ENCODE measurements at places on chromosomes 13 and 19.

GRCh38 chr13:92175330-92175729, 776.9 kb downstream of the GPC5 start:
- no peak for DNase-seq

DNA sequence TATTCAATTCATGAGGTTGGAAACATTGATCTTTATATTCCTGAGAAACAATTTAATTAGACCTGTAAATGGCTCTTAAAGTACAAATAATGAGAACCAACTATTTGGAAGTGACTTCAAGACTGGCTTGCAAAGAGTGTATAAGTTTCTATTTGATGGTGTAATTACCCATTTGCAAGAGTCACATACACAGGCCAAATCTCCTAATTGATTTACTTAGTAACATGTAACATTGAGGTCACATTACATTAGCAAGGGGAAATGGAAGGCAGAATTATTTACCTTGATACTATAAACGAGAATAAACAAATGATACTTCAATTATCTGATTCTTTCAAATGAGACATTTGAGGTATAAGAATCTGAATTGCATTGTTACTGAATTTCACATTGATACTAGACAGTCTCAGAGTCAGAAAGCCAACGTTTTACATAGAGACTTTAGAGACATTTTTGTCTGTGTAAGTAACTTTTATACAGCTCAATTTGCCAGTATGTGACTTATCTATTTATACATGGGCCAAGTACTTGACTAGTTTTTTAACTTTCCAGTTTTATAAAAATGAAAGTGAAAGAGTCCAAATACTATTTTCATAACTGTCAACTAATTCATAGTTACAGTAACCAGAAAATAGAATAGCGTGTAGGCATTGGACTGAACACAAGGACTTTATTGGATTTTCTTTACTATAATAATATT, 95.6 kb upstream of the RFC3 start:
- no peak for DNase-seq

GRCh38 chr19:778910-779653, 18.2 kb upstream of the PTBP1 start:
- DNase-seq: no peak

- no peak for DNase-seq
Measured at GRCh38 chr13:48920730-48921129, 55.0 kb upstream of the FNDC3A start.

DNA sequence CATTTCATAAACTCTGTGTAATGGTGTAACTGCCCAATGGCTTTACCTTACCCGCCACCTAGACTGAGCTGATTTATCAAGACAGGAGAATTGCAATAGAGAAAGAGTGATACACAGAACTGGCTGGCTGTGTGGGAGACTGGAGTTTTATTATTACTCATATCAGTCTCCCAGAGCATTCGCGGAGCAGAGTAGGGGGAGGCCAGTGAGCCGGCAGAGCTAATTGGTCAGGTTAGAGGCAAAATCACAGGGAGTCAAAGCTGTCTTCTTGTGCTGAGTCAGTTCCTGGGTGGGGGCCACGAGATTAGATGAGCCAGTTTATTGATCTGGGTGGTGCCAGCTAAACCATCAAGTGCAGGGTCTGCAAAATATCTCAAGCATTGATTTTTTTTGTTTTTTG, 23.4 kb upstream of the SLITRK1 start:
- DNase-seq: no peak

DNA sequence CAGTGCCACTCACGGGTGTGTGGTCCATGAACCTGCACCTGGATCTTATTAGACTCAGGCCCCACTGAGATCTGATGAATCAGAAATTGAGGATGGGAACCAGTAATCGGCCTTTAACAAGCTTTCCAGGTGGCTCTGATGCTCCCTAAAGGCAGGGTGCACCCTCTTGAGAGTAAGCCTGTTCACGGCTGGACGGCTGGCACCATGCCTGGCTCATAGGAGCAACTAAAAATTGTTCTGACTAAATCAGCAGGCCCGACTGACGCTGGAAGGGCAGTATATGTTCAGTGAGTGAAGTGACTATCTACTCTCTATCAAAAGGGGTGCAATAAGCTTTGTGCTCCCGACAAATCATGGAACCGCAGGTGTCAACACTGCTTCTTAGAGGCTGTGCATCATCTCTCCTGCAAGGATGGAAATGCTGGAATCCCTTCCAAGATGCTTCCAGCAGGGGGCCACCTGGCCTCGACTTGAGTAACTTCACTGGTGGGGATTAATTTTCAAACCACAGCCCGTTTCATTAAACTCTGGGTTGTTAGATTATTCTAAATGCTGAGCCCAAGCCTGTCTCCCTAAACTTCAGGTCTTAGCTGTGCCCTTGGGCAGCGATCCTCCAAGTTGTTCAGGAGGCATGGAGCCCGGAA, 28.4 kb downstream of the TMTC4 start:
- DNase-seq: no peak

DNA sequence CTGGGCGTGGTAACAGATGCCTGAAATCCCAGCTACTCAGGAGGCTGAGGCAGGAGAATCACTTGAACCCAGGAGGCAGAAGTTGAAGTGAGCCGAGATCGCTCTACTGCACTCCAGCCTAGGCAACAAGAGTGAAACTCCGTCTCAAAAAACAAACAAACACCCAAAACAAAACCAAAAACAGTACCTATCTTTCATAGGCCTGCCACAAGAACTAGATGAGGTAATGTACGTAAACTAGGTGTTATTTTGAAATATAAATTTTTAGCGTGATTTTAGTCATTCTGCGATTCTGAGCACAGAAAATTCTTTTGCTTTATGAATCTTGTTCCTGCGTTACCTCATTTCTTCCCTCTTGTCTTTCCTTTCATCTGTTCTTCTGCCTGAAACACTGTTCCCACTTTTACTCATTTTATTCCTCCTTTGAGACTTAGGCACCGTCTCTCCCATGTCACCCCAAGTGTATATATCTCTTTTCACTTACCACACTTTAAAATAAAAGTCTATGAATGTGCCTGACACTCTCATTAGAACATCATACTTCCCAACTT, 238.2 kb upstream of the HTR2A start:
- no peak for DNase-seq

DNA sequence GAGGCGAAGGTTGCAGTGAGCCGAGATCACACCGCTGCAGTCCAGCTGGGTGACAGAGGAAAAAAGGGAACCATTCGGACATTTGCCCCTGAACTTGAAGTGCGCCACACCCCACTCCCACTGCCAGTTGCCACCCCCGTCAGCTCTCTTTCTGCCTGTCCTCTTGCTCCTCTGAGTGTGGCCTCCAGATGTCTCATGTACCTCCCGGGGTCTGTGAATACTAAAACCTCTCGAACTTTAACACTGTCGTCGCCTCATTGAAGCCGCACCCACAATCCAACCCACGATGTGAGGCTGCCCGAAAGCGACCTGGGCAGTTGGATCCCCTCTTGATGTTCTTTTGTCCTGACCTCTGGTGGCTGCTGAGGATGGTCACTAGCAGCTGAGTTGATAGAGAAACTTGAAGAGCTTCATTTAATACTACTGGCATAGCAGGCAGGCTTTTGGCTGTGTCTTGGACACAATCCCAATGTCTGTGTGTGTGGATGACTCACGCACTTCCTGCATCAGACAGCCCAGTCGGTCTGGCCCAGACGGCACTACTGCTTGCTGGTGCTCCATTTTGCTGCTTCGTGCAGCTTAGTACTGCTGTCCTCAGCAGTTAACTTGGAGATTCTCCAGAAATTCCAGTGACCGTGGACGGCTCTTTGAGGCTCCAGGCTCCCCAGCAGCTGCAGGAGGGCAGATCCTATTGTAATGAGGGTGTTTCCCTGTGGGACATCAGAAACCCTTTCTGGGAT, 4.2 kb downstream of the FPR3 start:
- DNase-seq: no peak

GRCh38 chr19:18445262-18445948, 7.5 kb upstream of the ISYNA1 start:
- DNase-seq: no peak

DNA sequence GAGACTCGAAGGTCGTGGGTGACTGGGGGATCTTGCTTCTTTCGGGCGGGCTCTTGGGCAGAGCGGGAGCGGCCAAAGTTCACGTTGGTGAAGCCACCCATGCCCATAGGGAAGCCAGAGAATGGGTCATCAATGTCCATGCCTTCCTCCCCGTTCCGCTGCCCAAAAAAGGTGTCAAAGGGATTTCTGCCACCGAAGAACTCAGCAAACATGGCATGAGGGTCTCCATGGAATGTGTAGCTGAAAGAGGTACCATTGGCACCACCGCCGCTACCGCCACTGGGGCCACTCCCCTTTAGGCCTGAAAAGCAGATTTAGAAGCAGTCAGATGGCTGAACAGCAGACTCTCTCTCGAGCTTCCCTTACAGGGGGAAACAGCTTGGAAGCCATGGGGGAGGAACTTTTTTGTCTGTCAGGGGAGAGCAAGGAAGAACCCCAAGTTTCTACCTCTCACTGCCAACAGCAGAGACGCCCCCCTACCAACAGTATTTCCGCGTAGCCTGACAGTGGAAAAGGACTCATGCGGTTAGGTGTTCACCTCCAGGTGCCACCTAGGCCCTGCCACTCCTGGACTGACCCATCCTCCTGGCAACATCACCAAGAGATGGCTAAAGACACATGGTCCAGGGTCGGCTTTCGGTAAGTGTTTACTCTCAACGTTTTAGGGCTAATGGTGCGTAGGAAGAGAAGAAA, 1.3 kb downstream of the DNAJB1 start:
- DNase-seq: no peak

GRCh38 chr13:107348471-107348870, 780.5 kb upstream of the ARGLU1 start:
- no peak for DNase-seq

DNA sequence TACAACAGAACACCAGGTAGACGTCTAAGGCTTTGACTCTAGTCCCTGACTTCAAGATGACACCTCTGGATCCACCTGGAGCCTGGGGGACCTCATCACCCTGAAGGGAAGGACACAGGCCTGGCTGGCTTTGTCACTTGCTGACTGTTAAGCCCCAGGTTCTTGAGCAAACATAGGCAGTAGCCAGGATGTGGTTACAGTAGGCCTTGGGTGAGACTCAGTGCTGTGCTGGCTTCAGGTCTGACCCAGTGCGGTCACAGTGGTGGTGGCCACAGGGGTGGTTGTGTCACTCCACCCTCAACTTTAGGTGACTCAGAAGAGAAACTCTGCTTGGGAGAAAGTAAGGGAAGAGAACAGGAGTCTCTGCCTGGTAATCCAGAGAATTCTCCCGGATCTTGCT, 497.8 kb downstream of the UQCRFS1 start:
- DNase-seq: no peak

- DNase-seq: no peak
Measured at GRCh38 chr19:34265221-34265650, 10.9 kb downstream of the GARRE1 start.

DNA sequence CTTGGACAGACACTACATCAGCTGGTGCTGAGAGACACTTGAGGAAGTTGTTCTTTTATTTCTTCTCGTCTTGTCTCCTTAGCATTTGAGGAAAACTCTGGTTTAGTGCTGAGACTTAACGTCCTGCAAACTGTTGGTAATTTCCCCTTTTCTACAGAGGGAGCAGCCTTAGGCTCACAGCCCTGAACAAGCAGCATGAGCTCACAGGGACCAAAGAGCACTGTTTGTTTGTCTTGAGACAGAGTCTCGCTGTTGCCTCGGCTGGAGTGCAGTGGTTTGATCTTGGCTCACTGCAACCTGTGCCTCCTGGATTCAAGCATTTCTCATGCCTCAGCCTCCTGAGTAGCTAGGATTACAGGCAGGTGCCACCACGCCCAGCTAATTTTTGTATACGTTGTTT, 5.5 kb downstream of the ZNF805 start:
- no peak for DNase-seq

DNA sequence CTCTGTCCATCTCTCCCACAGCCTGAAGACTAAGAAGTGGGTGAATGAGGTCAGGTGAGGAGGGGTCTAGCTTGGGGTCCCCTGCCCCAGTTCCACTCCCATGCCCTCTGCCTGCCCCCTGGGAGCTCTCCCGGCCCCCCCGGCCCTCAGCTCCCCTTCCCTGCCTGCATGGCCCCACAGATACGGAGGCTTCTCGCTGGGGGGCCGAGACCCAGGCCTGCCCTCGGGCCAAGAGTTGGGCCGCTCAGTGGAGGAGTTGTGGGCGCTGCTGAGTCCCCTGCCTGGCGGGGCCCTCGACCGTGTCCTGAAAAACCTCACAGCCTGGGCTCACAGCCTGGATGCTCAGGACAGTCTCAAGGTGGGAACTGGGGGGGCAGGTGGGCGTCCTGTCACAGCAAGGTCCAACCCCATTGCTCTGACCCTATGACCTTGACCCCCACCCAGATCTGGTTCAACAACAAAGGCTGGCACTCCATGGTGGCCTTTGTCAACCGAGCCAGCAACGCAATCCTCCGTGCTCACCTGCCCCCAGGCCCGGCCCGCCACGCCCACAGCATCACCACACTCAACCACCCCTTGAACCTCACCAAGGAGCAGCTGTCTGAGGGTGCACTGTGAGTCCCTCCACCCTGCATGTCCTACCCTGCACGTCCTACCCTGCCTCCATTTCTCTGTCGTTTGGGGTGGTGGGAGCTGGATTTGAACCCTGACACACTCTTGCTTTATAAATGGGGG, 10.9 kb upstream of the ARHGAP45 start:
- DNase-seq: no peak

DNA sequence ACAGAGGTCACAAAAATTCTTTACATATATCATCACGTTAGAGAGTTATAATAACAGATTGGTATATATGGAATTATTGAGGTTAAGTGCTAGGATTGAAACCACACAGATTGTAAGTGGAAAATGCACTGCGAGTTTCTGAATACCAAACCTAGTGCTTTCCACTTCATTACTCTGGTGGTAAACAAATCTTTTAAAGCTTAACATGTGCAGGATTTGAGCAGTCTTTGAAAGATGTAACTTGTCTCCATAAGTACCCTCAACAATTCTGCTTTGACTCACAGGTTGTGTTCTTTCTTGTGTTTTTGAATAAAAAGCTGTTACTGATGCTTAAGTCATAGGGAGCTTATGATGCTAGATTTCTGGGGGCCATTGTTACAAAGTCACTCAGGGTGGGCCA, 314.7 kb upstream of the DACH1 start:
- no peak for DNase-seq

DNA sequence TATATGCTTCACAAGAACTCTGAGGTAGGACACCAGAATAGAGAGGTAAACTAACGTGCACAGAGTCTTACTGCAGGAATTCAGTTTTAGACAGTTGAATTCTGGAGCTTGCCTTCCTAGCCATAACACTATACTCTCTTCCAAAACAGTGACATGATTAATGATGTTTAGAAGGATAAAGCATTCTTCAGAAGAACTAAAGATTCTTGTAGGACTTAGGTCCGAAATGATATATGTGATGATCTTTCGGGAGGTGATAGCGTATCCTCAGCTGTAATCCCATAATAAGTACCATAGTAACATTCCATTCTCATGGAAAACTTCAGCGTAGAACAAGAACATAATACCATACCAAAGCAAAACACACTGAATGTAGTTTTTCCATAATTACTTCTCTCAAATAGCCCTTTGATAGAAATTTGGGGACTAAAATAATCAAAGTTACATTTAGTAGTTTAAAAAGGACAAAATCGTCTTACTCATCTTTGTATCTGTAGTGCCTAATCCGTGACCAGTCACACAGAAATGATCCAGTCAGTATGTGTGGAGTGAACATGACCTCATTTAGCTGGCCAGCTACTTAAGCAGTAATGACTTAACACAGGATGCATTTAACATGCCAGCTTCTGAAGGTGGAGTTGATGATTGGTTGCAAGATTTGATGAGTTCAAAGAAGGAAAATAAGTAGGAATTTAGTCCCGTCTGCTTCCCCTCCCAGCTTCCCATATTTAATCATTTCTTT, 38.4 kb downstream of the PIBF1 start:
- no peak for DNase-seq

All from GM12878 (cell line).